Lung (tissue), 17 donors: ENCODE measurements at places on chromosomes 5 and 9. TPM values are rescaled to one million over a fixed set of nuclear protein-coding genes. Genes with fewer than 3 reads are reported as not detected.

DNA sequence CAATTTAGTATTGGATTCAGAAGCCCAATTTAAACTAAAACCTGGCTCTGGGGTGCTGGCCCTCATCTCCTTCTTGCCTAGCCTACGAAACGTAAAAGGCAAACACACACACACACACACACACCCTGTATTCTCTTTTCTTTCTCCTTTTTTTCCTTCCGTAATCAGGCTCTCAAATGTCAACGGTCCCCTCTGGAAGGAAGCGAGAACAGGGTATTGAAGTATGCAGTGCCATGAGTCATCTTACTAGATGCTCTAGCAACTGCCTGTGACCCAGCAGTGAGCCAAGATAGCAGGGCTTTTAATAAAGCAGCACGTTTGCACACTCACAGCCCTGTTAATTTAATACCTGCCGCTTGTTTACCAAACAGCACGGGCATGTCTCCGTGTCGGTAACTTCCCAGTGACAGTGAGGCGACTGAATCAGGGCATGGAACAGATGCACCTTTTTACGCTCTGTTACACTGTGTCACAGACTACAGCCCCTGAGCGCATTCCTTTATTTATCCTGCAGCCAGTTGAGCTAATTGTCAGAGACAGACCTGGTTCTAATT lies 243.8 kb downstream of the BNC2 start:
- peak; percentile 64 for DNase-seq

GRCh38 chr9:33293782-33294181 lies 3.5 kb downstream of the NFX1 start:
- no peak for DNase-seq

- DNase-seq, result peak; percentile 66
Measured at GRCh38 chr9:27337236-27337635, 40.3 kb upstream of the EQTN start.

DNA sequence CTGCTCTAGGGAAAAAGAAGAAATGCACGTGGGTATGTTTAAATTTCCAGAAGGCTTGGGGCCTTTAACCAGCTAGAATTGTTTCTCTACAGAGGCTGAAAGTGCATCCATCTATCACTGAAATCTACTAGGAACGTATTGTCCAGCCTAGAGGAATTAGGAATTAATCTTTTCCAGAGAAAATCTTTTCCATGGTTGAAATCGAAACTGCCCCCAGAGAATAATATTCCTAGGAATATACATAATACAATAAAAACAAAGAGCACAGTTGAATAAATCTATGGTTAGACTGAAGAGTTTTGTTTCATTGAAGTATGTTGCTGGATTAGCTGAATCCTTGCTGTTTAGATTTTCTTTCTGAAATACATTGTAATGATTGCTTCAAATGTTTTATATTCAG lies 378.5 kb downstream of the PLK2 start:
- DNase-seq, result no peak

- DNase-seq, result no peak
Measured at GRCh38 chr9:129866394-129867135, 31.3 kb downstream of the USP20 start.

DNA sequence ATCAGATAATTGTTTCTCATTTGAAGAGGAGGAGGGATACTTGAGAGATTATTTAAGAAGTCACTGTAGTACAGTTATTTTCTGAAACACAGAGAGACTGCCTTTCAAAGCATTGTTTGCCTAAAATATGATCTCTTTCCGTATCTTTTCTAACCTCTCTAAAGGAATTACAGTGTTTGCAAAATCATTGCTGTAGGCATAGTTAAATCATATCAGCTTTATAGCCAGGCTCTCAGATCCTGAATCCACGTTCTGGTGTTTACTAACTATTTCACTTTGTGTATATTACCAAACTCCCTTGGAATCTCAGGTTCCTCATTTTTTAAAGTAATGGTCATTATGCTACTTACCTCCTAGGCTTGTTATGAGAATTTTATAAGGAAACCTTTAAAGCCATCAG lies 1151.6 kb upstream of the CDH9 start:
- no peak for DNase-seq

GRCh38 chr9:80701061-80701460 lies 988.3 kb downstream of the TLE1 start:
- no peak for DNase-seq

- no peak for DNase-seq
Measured at GRCh38 chr5:58156973-58157701, 302.7 kb downstream of the PLK2 start.

DNA sequence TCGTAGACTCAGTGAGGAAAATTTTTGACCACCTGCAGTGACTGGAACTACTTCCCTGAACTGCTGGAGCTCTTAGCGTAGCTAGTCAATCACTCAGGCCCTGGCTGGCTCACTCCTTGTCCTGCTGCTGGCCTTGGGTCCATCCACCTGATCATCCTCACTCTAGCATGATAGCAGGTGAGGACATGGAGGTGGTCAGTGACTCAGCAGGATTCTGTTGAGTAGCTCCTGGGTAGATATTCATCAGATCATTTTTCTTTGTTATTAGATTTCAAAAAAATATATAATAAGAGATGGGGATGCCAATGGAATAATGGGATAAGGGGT lies 25.0 kb upstream of the SEMA4D start:
- DNase-seq, result no peak

DNA sequence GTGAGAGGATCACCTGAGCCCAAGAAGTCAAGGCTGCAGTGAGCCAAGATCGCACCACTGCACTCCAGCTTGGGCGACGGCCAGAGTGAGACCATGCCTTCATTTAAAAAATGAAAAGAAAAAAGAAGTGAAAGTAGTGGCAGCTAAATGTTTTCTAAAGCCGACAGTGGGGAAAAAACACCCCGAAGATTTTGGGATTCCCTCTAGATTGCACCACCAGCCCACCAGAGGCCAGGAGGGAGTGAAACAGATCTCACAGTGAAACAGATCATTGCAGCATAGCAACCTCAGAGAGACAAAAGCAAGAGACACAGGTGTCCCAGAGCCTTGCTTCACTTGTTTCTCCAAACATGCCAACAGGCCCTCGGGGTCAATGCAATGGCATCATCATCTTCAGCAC lies 156.8 kb downstream of the PAX5 start:
- DNase-seq, result no peak

DNA sequence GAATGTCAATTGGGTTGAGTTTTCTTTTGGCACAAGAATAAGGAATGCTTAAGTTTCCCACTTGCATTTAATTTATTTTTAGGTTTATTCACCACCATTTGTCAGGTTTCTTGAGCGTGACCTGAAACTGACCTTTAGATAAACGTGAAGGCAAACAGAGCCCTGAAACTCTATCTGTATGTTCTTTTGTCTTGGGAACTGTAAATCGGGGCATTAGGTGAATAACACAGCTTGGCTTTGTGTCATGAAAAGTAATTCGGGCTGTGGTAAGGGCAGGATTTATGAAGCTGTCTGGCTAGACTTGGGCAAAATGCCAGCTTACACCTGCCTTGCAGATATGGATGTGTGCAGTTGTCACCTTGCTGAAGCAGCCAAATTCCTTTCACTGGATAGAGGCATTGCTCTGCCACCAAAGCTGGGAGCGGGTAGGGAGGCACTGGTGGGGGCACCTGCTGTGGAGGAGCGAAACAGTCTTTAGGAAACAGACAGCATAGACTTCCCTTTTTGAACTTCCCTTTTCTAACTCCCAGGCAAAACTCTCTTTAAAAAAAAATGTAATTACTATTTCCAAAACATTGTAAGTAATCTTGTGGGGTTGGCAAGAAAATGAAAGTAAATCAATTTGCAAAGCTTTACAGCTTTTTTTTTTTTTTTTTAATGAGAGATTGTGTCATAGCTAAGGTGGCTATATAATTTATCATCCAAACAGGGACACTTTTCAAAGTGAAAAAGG lies 545.2 kb downstream of the CSNK1G3 start:
- peak; percentile 60 for DNase-seq

- DNase-seq, result peak; percentile 85
Measured at GRCh38 chr9:120619751-120620655, 40.0 kb upstream of the CDK5RAP2 start.

- no peak for DNase-seq
Measured at GRCh38 chr9:116096046-116096445, 57.5 kb upstream of the PAPPA start.

DNA sequence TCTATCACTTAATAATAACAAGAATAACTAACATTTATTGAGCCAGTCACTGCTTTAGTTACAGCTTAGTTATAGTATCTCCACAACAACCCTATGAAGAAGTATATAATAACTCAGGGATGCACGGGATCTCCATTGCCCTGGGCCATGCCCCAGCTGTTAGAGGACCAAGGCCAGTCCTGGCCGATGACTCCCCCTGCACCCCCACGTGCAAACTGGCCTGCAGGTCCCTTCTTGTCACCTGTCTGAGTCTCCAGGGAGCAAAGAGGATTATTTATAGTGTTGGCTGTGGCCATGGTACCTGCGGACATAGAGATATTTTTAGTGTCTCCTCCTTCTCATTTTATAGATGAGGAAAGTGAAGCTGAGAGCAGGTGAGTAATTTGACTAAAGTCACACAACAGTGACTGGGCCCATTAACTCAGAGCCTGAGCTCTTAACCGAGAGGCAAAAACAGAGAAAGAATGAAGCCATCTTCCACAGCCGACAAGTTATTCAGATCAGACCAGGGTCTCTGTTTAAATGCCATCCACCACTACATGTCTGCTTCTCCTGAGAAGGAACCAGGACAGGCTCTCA lies 94.4 kb downstream of the TMEM215 start:
- DNase-seq, result no peak

GRCh38 chr9:111008158-111009075 lies 29.9 kb downstream of the LPAR1 start:
- no peak for DNase-seq

GRCh38 chr5:106854922-106855321 lies 815.8 kb downstream of the EFNA5 start:
- no peak for DNase-seq

DNA sequence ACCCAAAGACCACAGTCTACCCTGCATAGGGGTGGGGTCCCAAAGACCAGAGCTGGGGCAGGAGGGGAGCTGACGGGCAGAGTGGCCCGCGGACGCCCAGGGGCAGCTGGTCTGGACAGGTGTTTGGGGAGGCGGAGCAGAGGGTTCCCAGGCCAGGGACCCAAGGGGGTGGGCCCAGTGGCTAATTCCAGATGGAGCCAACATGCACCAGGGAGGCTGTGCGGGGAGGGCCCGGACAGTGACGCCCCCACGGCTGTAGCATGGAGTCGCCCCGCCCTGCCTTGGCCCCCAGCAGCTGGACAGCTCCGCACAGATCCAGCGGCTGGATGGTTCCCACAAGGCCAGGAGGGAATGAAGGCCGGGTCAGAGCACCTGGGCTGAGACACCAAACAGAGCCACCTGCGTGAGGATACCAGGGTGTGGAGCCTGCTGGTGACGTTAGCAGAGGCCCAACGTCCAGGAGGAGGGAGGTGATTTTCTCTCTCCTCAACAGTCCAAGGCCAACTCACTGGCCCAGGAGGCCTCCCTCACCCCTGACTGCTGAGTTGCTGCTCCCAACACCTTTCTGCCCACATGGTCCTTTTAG lies 55.3 kb upstream of the EGFL7 start:
- DNase-seq, result no peak

DNA sequence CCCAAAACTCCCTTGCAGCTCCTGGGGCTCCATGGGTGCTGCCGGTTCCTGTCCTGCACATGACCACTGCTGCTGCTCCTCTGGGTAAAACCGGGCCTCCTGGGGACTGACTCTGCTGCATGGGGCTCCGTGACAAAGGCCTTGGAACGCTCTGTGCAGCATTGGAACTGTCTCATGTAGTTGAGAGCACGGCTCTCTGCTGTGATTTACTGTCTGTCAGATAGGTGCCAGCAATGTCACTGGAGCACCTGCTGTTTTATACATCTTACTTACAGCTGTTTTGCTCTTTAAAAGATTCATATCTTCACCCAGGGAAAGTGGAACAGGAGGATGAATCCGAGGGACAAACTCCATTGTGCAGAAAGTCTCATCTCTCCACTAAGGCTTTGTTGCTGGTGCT lies 138.1 kb downstream of the YIPF5 start:
- no peak for DNase-seq

- DNase-seq, result no peak
Measured at GRCh38 chr9:91180240-91180929, 181.3 kb downstream of the AUH start.

Gene SVEP1
- 32.6 TPM for total RNA-seq

Gene S1PR3
- total RNA-seq, result 14.5 TPM

Gene TMEM215
- not detected for total RNA-seq
